ENCODE measurements at places on chromosomes 1 and 21.

- no peak for DNase-seq
Observed at GRCh38 chr1:216632980-216633379, 90.2 kb downstream of the ESRRG start.

DNA sequence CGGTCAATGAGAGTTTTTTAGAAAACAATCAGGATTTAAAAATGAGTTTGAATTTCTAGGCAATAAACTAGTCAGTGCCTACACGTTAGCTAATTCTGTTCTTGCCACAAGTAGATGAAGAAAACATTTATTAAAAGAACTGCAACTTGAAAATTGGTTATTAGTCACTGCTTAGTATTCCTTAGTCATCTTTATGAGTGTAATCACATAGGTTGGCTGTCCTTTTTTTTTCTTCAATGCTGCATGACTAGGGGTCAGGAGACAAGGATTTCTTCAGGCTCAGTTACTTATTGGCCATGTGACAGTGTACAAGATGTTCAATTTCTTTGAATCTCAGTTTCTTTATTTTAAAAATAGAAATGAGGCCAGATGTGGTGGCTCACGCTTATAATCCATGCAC is 17.1 kb downstream of the SOAT1 start:
- DNase-seq, result peak; percentile 70

DNA sequence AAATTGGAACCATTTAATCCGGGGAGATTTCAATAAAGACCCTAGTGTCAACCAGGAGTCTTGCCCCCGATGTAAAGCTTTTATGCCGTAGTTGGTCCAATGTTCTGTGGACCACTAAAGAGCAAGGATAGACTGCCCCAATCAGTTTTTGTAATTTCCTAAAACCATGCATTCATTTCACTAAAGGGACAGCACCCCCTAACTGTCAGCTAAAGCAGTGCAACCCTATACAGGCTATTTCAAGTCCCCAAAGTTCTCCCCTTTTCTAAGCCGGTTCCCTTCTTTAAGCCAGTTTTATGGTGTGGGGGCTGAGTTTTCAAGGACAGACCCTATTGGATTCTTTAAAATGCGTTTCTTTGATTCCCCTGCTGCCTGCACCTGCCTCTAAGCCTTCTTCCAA is 12.7 kb upstream of the PDPN start:
- DNase-seq, result no peak

DNA sequence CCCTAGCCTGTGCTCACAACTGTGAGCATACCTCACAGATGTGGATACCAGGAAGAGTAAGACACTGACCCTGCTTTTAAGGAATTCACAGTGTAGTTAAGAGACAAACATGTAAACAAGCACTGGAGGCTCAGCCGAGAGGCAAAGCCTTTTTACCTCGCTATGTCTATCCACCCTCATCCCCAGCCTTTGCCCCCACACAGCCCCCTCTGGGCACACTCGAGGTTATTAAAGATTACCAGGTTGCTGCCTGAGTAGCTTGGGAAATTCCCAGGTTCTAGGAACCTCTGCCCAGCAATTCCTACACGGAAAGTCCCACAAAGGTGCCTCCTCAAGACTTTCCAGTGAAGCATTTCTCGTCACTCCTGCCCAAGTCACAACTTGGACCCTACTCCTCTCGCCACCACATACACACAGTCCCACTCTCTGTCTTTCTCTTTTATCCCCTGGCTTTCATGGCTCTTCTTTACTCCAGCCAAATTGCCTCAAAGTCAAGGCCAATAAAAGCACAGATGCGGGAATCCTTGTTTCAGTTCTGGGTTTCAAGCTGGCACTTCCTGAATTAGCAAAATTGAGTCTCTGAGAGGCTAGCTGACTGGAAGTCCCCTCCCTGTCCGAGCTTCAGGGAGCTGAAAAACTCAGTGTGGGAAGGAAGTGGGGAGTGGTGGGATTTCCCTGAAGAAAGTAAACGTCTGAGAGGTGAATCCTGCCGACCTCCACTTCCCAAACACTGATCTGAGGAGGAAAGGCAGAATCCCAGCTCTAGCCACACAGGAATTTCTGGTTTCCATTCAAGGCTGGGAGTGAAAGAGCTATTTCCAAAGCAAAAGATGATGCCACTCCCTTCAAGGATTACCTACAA is 7.6 kb downstream of the DENND2D start:
- DNase-seq, result no peak
